ENCODE measurements at places on chromosomes 4 and X.

GRCh38 chr4:159238631-159239030 is 135.8 kb downstream of the RAPGEF2 start:
- DNase-seq: peak; percentile 15

- no peak for DNase-seq
Observed at GRCh38 chrX:106436691-106437090, 175.1 kb upstream of the RADX start.

- peak; percentile 30 for DNase-seq
Observed at GRCh38 chrX:52574416-52575275, 57.8 kb upstream of the XAGE1B start.

GRCh38 chr4:72525938-72526337 is 43.1 kb downstream of the ADAMTS3 start:
- no peak for DNase-seq

DNA sequence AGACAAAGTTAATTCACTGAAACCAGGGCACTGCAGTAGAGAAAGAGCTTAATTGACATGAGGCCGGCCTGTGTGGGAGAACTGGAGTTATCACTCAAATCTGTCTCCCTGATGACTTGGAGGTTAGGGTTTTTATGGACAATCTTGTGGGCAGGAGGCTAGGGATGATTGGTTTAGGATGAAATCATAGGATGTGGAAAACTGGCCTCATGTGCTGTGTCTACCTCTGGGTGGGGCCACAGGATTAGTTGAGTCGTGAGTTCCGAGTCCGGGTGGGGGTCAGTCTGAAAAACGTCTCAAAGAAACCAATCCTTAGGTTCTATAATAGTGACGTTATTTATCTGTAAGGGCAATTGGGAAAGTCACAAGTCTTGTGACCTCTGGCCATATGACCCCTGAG is 68.1 kb downstream of the UCHL1 start:
- DNase-seq: no peak

DNA sequence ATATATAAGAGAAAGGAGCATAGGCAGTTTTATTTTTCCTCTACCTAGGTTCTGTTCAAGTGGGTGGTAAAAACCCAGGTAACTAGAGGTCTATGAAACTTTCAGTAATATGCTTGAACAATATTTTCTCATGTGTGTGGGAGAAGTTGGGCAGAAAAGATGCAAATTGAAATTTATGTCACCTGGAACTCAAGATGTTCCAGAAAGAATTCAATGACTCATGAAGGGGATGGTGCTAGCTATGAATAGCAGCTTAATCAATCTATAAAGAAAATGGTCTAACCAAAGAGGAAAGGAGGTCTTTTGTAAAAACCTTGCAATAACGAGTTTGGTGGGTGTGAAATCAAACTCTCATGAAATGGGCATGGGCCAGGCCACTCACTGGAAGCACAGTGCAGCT is 263.8 kb downstream of the INPP4B start:
- no peak for DNase-seq

DNA sequence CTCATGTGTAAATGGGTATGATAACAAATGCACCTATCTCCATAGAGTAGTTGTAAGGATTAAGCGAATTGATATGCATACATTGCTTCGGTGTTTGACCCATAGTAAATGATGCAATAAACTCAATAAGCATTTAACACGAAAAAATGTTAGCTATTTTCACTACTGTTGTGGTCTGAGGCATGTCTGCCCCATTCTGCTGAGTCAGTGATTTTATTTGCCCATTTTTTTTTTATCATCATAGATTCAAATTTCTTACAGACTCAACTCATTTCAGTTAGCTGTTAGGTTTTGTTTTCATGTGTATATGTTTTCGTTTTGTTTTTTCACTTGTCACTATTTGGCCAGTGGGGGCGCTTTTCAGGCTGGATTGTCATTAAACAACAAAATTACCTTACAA is 27.8 kb upstream of the ARHGEF9 start:
- no peak for DNase-seq

DNA sequence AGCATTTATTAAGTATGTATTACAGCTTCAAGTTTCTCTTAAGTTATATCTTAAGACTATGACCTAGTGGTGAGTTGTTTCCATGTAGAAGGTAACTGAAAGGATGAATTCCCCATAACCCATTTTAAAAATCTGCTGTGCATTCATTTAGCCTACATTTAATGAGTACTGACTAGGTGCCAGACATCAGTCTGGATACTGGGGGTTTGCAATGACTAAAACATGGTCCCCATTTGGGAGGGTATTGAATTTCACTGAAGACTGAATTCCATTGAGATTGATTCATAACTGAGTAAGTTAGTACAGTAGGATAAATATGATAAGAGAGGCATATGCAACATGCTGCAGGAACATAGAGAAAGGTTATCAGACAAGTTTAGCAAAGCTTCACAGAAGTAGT is 241.5 kb downstream of the FRAS1 start:
- DNase-seq: no peak

DNA sequence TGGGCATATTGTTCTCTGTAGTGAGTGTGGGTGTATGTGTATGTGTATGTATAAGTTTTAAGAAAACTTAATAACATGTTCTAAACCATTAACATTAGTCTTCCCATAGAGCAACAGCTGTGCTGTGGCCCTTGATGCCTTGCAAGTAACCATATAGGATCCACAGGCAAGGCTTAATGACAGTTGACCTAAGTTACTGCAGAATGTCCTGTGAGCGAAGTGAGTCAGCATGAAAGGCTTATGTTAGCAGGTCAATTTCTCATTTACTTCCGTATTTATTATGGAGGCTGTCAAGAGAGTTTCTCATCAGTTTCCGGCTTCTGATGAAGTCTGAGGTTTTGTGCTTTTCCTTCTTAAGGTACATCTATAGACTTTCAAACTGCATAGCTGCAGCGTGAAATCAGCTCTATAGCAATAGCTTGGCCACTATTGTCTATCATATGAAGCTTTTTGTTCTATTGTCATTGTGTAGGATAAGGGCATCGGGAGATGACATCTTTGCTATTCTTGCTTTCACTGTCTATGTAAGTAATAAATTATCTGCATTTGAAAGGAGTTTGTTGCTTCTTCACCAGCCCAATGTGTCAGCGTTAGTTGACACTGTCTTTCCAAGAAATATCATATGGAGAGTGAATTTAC is 1153.4 kb upstream of the AGA start:
- DNase-seq: no peak

All from kidney capillary endothelial cell (primary cell).